NCI-H69 (cell line): ENCODE measurements at places on chromosomes 2 and 18.

DNA sequence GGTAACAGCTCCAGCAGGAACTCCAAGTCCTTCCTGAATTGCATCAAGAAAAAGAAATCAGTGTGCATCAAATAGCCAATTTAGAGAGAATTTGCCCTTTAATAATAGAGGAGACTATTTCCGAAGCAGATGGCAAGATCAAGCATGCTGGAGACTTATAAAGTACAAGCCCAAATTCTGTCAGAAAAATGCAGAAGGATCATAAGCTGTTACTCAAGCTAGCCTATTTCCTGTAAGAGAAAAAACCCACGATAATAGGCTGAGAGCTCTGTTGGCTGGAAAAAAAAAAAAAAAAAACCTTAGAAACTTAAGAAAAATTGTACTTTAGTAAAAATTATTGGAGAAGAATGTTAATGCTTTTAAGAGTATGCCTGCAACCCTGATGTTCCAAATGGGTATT, 24.4 kb upstream of the ITM2C start:
- no peak for DNase-seq

GRCh38 chr2:121596221-121597080, 52.8 kb downstream of the CLASP1 start:
- peak; percentile 51 for DNase-seq

- peak; percentile 42 for DNase-seq
Observed at GRCh38 chr2:199488772-199489400, 31.1 kb upstream of the SATB2 start.

DNA sequence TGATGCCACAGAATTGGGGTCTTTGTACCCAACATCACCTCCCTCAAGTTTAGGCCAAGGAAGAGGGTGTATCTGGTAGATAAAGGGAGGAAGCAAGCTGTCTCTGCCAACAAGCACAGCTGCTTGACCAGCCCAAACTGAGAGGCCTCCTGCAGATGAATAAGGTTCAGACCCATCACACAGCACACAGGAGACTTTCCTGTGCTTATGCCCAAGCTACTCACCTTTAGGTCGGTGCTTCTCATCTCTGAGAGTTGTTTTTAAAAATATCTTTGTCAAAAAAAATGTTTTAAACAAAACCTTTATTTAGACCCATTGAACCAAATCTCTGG, 24.7 kb upstream of the SP3 start:
- no peak for DNase-seq

GRCh38 chr2:128069769-128070168, 21.2 kb upstream of the UGGT1 start:
- DNase-seq: no peak
